OCI-M1 (cell line): ENCODE measurements at places on chromosomes 1 and 21.

GRCh38 chr1:208909011-208909984 lies 665.1 kb upstream of the PLXNA2 start:
- no peak for DNase-seq

DNA sequence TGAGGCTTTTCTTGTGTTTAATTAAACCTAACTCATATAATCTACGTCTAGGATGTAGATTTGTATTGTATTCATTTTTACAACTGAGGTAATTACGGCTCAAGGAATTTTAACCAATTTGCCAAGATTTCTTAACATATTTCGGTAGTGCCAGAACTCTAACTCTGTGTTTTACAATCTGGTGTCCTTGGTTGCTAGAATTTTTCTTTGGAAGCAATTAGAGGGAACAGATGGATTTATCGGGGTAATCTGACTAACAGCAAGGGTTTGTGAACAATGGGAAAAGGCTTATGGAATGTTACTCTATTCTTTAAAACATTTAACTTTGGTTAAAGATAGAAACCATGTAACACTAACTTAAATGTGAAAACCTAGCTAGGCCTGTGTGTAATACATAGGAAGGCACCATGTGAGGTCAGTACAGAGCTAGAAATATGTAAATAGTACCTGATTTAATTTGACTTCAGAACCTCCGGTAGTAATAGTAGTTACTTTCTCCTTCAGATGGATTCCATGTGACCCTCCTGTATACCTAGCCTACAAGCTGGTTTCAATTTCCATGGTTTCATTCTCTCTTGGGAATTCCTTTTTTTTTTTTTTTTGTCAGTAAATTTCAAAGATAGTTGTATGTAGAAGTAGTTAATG lies 1.2 kb downstream of the MTF2 start:
- DNase-seq, result peak; percentile 87

- no peak for DNase-seq
Measured at GRCh38 chr1:241396747-241397681, 40.0 kb upstream of the RGS7 start.

DNA sequence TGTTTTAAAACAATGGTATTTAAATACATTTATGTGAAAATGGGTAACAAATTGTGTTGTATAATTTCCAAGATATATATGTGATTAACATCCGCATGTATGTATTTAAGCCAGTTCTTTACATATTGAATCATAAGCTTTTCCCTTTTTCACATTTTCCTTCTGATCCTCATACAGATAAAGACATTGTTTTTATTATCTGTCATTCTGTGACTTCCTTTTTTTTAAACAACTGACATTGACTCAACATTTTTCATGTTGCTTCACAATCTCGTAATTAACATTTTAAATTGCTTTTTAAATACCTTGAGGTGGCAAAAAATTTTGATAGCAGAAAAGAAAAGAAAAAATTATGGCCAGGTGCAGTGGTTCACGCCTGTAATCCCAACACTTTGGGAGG lies 1.4 kb downstream of the STXBP3 start:
- DNase-seq, result peak; percentile 61

GRCh38 chr21:34822942-34823341 lies 154.1 kb downstream of the CLIC6 start:
- peak; percentile 15 for DNase-seq

- DNase-seq, result peak; percentile 17
Measured at GRCh38 chr1:9249534-9250410, 15.2 kb downstream of the H6PD start.

DNA sequence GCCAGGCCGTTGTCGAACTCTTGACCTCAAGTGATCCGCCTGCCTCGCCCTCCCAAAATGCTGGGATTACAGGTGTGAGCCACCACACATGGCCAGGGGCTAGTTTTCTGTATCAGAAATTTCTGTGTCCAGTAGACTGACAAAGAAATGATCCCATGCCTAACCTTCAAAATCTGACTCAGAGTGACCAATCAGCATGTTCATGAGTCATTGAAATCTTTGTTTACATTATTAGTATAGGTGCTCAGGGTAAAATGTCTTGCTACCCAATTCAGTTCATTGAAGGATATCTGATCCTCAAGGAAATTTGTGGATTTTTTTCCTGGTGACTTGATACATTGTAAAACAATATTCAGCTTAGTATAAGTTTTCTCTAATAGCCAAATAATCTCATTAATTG lies 11.0 kb upstream of the LDLRAD2 start:
- no peak for DNase-seq

GRCh38 chr1:50820545-50820944 lies 139.5 kb downstream of the FAF1 start:
- no peak for DNase-seq

DNA sequence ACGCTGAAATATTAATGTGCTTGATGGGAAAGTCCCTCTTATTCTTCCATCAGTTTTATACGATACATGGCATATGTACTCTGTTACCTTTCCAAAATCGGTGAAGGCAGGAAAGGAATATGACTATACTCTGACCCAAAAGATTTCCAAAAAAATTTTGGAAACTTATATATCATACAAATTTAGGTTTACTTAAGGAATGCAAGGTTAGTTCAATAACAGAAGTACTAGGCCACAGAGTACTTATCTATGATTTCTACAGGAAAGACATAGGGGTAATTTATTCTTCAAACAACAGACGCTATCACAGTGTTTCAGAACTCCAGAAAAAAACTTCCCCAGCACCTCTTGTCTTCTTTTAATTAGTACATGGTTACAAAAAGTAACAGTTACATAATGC lies 84.8 kb downstream of the COP1 start:
- no peak for DNase-seq

DNA sequence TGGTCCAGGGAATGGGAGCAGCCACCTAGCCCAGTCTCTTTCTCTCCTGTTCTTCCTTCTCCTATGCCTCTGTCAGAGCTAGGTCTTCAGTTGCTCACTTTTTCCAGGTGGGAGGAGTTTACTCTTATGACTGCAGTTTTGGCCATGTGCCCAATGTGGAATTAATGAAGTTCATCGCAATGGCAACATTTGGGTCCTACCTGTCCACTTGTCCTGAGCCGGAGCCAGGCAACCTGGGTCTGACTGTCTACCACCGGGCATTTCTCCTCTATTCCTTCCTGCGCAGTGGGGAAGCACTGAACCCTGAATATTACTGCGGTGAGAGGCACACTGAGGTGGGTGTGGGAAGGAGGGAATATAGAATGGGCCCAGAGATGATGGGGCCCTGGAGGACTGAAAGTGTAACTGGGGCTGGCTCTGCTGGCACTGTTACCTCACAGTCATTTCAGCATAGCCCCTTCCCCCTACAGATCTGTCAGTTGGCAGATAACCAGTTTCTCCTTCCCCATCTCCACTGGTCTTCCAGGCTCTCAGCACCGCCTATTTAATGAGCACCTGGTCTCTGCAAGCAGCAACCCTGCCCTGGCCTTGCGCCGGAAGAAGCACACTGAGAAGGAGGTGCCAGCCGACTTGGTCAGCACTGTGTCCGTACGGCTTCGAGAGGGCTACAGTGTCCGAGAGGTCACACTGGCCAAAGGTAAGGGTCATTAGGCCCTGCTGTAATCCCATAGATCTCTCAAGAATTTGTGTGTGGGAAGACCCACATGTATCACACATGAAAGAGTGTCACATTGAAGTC lies 30.1 kb downstream of the SZT2 start:
- DNase-seq, result no peak

GRCh38 chr1:53071167-53071865 lies 9.3 kb downstream of the PODN start:
- DNase-seq, result no peak

DNA sequence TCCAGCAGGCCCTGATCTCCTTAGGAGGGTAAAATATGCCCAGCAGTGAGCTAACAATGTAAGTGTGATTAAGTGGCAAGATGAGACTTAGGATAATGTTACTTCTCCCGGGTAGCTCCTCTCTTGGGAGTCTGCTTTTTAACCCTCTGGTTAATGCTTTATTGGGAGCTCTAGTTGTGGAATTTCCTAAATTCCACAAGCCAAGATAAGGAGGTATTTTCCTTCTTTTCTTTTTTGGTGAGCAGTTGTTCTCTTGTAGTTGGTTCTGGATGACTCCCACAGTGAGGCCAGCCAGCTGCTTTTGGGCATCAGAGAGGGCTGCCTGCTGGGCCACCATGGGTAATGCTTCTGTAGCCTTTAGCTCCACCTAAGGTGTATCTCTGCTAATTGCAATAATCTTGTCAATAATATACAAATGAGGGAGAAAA lies 19.3 kb downstream of the C1orf52 start:
- DNase-seq, result peak; percentile 67

GRCh38 chr21:45030682-45031570 lies 43.5 kb upstream of the ADARB1 start:
- DNase-seq, result no peak

DNA sequence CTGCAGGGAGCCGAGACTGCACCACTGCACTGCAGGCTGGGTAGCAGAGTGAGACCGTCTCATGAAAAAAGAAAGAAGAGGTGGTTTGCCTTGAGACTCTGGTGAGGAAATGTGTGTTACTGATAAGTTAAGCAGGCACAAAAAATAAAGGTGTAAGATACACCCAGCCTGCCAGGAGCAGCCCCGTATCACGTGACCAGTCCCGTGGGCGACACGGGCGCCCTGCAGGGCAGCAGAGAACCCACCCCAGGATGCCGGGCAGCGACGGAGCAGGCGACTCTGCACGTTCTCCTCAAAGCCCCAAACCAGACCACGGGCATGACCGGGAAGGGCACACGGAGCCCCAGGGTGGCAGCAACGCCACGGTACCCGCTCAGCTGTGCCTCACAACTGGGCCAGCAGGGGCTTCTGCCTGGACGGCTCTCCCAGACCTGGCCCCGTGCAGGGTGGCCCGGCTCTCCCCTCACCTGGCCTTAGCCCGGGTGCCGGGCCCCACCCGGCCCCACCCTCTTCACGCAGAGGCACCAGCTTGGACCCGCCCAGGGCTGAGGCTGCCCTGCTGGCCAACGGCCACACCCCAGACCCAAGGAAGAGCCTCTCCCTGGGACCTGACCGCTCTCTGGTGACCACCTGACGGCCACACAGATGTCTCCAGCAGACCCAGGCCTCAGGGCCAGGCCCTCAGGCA lies 8.1 kb upstream of the TNFRSF4 start:
- DNase-seq, result no peak

DNA sequence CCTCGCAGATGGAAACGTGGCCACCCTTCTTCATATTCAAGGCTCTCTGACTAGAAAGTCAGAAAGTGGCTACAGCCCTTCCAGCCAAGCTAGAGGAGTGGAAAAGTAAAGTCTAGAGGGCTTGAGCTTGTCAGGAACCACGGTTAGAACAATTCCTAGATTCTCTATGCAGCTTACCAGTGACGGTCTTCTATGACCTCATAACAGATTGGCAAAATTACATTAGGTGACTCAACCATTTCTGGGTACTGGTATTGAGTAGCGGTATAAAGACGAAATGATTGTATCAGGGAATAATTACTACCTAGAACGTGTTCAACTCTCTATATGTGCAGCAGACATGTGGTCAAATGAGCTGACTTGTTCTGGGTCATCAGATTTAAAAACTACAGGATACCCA lies 155.0 kb upstream of the RUNX1 start:
- no peak for DNase-seq

GRCh38 chr1:8835941-8836643 lies 18.7 kb upstream of the RERE start:
- DNase-seq, result no peak

- DNase-seq, result no peak
Measured at GRCh38 chr1:194474701-194475100, 1288.3 kb upstream of the B3GALT2 start.

DNA sequence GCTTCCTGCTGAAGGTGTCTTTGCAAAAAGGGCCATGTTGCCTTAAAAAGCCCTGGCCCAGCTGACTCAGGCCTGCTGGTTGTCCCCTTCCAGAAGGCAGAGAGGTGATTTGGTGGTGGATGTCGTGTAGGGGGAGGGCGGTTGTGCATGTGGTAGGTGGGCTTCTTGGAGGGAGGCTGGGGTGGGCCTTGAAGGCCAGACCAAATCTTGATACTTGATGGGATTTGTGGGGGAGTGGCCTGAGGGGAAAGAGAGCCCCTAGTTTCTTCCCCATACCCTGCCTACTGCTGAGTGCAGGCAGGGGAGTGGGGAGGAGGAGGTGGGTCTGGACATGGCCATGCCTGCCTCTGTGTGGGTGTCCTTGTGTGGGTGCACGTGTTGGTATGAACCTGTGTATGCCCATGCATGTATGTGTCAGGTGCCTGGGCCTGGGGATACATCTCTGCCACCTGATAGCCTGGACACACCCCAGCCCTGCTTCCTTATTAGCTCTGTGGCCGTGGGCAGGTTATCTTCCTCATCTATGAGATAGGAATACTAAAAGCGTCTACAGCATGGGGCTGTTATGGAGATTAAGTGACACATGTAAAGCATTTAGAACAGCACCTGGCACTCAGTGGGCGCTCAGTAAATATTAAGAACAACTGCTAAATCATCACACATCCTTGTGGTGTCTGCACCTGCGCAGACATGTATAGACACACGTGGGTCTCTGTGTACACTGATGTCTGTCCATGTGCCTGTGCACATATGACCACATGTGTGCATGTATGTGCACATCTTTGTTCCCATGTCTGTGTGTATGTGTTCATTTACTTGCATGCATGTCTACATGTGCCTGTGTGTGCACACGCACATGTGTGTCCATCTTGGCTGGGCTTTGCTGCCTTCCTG lies 17.0 kb downstream of the FAM151A start:
- DNase-seq, result no peak

DNA sequence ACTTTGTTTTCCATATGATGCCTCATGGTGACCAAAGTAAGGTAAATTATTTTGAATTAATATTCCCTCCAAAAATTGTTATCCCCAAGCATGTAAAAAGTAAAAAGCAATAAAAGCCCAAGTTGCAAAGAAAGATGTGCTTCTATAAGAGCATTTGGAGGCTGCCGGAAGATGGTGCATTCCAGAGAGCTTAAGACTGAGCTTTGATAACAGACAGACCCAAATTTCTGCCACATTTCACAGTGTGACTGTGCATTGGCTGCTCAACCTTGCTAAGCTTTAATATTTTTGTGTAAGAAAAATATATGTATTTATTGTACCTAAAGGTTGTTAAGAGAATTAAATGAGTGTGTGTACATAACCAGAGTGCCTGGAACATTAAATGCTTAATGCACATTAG lies 67.9 kb downstream of the CYYR1 start:
- DNase-seq, result no peak

GRCh38 chr1:244163861-244164510 lies 112.9 kb downstream of the ZBTB18 start:
- no peak for DNase-seq

- DNase-seq, result peak; percentile 81
Measured at GRCh38 chr1:96596226-96596922, 125.2 kb upstream of the PTBP2 start.

GRCh38 chr21:35084869-35085268 lies 35.8 kb upstream of the RUNX1 start:
- no peak for DNase-seq

- DNase-seq, result peak; percentile 85
Measured at GRCh38 chr1:11929849-11930248, 3.6 kb upstream of the KIAA2013 start.
